ENCODE measurements at places on chromosomes 4 and X. TPM values are rescaled to one million over a fixed set of nuclear protein-coding genes. Genes with fewer than 3 reads are reported as not detected.

DNA sequence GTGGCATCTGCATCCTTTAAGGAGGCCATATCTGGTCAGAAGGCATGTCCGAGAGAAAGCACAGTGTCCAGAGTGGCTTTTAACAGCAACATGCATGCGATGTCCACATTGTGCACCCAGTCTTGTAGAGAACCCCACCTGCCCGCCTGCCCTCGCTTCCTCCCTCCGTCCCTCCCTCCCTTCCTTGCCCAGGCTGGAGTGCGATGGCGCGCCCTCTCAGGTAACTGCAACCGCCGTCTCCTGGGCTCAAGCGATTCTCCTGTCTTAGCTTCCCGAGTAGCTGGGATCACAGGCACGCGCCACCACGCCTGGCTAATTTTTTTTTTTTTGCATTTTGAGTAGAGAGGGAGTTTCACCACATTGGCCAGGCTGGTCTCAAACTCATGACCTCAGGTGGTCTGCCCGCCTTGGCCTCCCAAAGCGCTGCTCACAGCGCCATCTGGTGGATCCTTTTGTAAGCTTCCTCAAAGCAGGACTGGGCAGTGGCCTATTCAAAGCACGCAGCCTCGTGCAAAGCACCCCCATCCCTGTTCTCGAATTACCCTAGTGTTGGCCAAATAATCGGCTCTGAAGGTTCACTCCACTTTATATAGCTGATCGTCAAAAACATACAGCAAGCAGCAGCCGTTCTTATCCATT, 15.0 kb downstream of the BRCC3 start:
- no peak for DNase-seq

DNA sequence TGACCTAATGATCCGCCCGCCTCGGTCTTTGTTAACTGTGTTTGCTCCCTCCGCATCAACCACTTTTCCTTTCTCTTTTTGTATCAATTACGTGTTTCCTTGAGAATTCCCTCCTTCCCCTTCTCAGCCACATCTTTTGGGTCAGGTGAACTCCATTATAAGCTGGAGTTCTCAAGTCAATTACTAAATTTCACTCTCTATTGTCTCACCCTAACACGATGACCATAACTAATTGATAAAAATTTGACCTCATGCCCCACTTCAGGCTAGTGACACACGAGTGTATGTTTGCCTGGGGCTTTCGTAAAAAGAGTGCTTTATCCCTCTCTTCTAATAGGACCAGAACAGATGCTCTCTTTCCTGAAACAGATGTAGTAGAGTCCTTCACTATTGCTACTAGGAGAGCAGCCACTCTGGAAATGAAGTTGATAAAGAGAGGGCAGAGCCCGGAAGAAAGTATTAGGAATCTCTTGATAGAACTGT, 403.6 kb upstream of the ANXA10 start:
- no peak for DNase-seq

DNA sequence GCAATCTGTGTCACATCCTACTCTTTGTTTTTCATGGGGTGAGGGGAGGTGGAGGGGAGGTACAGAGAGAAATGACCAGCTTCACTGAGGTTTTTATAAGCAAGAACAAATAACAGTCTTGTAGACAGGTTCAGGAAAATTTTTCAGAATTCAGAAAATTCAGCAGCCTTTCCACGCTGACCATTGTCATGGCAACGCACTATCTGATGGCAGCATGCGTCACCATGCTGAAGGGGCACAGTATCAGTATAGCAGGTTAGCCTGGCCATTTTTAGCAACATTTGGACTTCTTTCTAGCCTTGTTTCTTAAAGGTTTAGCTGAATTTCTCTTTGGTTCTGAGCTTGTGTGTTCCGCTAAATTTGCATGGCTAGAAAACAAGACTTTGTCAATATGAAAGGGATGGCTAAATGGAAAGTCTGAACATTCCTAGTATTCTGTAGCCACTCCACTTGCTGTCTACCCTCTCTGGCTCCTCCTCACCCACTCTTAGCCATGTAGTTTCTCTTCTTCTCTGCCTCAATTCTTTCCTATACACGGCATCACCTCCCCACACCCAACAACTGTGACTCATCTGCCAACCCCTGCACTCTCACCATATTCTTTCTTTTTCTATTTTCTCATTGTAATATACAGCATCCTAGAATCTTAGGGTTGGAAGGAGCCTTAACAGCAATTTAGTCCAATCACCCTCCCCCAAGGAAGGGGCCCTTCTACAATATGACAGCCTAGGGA, 42.7 kb upstream of the CITED1 start:
- DNase-seq: no peak

- DNase-seq: no peak
These were observed 77.0 kb downstream of the COQ2 start for GRCh38 chr4:83207497-83208101.

Gene PWWP3B
- not detected for total RNA-seq

- no peak for DNase-seq
These were observed 295.9 kb upstream of the NRK start for GRCh38 chrX:105526431-105526830.

DNA sequence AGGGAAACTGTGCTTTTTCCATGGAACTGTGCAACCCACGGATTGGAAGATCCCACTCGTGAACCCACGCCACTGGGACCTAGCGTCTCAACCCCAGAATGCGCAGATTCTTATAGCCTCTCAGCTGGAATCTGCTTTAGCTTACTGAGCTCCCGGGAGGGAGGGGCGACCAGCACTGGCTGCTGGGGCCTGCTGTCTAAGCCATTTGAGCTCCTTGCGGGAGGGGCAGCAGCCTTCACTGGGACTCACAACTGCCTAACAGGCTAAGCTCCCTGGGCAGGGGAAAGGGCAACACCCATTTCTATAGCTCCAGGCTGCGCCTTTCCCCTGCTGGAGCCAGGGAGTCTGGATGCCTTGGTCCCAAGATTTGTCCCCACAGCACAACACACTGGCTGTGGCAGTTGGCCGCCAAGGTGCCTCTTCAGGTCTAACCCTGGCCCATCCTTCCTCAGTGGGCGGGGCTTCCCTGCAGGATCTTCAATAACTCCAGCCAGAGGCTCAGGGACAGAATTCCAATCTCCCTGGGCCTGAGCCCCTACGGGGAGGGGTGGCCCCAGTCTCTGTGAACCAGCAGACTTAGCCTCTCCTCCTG, 451.7 kb upstream of the PITX2 start:
- no peak for DNase-seq

GRCh38 chrX:155231163-155231562, 14.9 kb downstream of the VBP1 start:
- no peak for DNase-seq

DNA sequence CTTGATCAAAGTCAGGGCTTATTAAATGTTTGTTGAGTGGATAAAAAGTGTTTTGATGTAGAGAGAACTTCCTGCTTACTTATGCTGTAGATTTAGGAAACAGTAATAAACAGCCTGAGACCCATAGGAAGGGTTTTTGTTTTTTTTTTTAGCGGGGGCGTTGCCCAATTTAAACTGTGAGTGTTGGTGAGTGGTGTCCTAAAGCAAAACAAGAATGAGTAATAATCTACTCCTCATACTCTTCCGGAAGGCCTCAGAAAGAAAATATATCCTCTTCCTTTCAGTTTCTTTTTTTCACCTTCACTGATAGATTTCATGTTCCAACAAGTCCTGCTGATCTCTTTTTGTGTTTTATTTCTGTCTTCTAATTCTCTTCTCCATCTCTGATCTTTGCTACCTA, 104.4 kb upstream of the SCML1 start:
- no peak for DNase-seq

DNA sequence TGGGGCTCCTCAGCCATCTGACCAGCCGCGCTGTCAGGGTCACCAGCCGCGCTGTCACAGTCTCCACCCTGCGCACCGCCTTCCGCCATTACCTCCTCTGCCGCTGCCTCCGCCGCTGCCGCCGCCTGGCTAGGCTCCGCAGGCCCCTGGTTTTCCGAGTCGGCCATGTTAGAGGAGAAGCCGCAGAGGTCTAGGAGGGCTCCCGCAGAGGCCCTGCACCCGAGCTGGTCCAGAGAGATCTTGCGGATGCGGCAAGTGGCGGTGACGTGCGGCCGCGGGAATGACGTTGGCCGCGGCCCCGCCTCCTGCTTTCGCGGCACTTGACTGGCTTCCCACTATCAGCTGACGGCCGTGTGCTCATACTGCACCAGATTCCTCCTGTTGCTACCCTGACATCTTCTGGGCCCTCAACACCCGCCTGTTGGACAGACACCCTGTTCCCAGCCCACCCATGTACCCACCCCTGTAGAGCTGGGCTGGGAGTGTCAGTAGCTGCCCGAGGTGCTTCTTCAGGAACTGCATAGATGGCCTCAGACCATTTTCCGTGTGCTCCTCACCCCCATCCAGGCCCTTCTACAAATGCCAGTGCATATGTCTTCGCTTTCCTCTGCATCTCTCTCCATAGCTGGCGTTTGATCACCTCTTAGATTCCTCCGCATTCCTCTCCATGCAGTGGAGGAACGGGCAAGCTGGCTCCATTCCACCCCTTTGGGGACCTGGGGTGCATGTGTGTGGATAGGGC, at the start of gene NAP1L5:
Gene NAP1L5 (minus strand): TSS at position 242 of the 742 bp plus-strand sequence. CDS start 75 bp downstream, at position 167.
- DNase-seq: peak; percentile 78

Gene GAGE12H
- total RNA-seq: not detected

Gene ZNF185
- 0.48 TPM for total RNA-seq

Gene MTMR8
- total RNA-seq: 6.8 TPM

Gene SHOX
- not detected for total RNA-seq

Gene TAF9B
- 10.7 TPM for total RNA-seq

Gene CXCL11
- total RNA-seq: 2.5 TPM

Gene TMEM271
- not detected for total RNA-seq

- DNase-seq: no peak
These were observed 211.9 kb upstream of the UGT8 start for GRCh38 chr4:114386637-114387233.

- DNase-seq: no peak
These were observed 142.4 kb downstream of the KLHL8 start for GRCh38 chr4:87077914-87078585.

- no peak for DNase-seq
These were observed 76.6 kb downstream of the ITIH6 start for GRCh38 chrX:54721424-54721823.

- no peak for DNase-seq
These were observed 97.0 kb upstream of the PDHA2 start for GRCh38 chr4:95742872-95743271.

GRCh38 chr4:80097400-80098177, 24.6 kb upstream of the ANTXR2 start:
- no peak for DNase-seq

GRCh38 chr4:85476381-85476780, 1.4 kb downstream of the ARHGAP24 start:
- DNase-seq: no peak

GRCh38 chrX:10079231-10079630, 77.5 kb upstream of the CLCN4 start:
- no peak for DNase-seq

DNA sequence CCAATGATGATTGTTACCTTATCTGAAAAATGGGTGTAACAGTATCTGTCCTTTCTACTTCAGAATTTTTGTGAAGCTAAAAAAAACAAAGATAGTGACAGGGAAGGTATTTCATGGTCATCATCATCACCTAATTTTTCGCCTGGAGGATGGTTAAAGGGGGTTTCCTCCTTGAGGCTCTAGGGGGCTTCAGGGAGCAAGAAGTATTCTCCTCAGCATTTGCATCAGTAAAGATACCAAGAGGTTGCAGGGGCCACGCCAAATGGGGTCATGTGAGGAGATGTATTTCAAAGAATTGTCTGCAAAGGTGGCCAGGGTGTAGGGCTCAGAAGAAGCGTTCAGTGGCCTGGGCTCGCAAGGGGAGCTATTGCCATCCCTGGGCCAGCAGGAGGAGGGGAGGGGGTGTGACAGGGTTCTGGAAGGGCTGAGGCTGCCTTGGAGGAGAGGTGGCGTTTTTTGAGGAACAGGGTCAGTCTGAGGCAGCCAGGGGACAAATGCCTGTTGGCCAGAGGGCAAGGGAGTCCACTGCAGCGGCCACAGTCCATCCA, 7.3 kb upstream of the NSG1 start:
- DNase-seq: no peak

DNA sequence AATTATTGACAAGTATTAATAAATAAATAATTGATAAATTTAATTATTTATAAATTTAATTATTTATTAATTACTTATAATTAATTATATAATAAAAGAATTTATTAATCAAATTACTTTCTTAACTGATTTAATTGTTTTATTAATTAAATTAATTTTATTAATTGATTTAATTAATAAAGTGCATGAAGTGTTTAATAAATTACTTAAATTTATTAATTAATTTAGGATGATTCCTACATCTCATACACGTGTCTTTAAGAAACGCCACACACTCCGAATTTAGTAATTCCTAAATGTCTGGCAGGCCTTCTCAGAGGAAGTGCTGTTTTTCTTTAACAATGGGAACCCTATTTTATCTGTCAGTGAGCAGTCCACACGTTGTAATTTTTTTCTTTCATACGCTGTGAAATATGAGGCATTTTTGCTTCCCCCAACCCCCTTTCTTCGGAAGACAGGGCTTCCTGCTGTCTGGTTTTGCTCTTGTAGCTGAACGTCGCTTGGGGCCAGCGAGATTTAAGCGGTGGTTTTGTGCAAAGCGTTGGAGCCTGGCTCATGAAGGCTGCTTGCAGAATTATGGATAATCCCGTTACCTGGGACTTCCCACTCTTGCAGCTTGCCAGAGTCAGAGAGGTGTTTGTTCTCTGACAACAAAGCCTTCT, 46.8 kb downstream of the CRLF2 start:
- no peak for DNase-seq

Gene TMEM31
- total RNA-seq: not detected

GRCh38 chrX:67734111-67734753, 190.4 kb downstream of the AR start:
- no peak for DNase-seq

DNA sequence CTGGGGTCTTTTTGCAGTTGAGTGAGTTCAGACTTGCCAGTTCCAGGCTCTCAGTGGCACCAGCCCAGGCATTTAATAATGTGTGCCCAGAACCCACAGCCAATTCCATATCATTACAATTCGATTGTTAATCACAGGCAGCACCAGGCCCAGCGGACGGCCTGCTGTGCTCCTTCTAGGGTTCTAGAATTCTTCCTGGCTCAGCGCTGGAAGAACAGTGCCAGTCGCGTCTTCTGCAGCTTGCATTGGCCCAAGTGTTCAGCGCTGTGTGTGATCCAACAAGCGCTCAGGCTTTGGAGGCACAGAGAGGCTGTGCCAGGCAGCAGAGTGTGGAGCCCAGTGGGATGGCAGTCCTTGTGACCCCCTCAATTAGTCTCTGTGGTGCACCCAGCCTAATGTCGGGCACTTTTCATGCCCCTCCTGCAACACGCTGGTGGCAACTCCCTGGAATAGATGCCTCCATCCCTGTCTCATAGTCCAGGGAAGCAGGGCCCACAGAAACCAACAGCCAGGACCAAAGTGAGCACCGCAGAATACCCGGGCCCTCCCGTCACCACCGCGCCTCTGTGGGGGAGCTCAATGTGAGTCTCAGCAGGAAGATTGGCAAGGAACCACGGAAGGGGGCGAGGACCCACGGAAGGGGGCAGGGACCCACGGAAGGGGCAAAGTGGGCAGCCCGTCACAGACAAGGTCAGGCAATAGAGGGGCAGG, 193.2 kb downstream of the AFAP1 start:
- no peak for DNase-seq

GRCh38 chrX:103883533-103883932, 51.5 kb upstream of the RAB9B start:
- DNase-seq: no peak

Gene JCHAIN
- not detected for total RNA-seq

Gene SPATA18
- not detected for total RNA-seq

GRCh38 chr4:1414831-1415680, 8.8 kb upstream of the NKX1-1 start:
- DNase-seq: no peak
